LNCaP clone FGC (cell line): ENCODE measurements at places on chromosomes 2 and 18.
A peak's percentile ranks its signal among the peaks of the same experiment; 100 is the strongest.

- no peak for DNase-seq
These were observed 820.4 kb downstream of the GALR1 start for GRCh38 chr18:78069784-78070664.

DNA sequence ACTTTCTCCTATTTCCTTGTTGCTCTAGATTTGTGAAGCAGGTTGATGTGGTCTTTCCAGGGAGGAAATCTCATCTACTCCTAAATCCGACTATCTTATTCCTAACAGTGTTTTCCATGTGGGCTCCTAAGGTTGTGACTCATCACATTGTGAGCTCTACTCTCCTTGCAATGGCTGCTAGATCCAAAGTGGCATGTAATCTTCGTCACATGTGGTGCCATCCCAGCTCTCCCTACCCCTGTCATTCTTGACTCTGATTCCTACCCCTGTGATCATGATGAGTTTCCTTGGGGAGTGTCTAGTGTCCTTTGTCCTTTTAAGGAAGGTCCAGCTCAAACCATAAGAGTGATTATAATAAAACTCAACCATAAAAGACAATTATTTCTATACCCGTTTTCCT lies 47.3 kb upstream of the GULP1 start:
- DNase-seq = no peak

DNA sequence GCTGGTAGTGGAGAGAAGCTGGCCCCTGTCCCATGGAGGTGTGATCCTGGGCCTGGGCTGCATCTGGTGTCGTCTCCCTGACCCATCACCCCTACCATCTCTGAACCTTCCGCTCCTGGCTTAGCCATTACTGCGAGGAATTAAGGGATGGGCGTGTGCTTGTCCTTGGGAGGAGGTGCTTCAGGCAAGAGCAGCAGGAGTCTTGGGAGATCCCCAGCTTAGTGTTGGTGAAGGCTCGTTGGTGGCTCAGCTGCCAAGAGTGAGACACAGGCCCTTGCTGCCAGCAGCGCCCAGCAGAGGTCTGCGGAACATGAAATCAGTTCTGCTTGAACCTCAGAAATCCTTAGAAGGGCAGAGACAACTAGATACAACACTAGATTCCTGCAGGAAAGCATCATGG lies 59.9 kb upstream of the TGFA start:
- no peak for DNase-seq

DNA sequence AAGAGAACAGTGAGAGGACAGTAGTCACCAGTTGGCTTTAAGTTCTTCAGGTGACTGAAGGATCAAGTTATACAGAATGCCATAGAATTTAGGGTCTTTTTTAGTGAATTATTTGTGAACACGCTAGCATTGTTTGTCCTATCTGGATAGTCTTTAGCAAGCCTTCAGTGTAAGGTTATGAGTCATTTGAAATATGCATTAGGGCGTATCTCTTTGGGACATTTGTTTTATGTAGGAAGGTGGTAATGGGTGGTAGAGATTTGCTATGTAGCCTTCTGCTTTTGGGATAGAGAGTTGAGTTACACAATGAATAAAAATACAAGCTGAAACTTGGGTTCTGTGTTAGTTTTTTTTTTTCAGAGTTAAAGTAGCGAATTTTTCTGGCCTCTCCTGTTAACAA lies 13.0 kb downstream of the ACTR2 start:
- no peak for DNase-seq

- no peak for DNase-seq
These were observed 89.0 kb upstream of the TMEM18 start for GRCh38 chr2:766255-766654.

- DNase-seq = peak; percentile 39
These were observed 18.2 kb downstream of the RPL37A start for GRCh38 chr2:216516730-216517350.

- DNase-seq = no peak
These were observed 353.1 kb downstream of the IRS1 start for GRCh38 chr2:226446406-226447001.

GRCh38 chr18:48749768-48750167 lies 201.0 kb downstream of the SMAD7 start:
- DNase-seq = no peak

- DNase-seq = no peak
These were observed 42.7 kb upstream of the ACMSD start for GRCh38 chr2:134795765-134796164.

- DNase-seq = no peak
These were observed 125.9 kb downstream of the PLA2R1 start for GRCh38 chr2:159936471-159936870.

DNA sequence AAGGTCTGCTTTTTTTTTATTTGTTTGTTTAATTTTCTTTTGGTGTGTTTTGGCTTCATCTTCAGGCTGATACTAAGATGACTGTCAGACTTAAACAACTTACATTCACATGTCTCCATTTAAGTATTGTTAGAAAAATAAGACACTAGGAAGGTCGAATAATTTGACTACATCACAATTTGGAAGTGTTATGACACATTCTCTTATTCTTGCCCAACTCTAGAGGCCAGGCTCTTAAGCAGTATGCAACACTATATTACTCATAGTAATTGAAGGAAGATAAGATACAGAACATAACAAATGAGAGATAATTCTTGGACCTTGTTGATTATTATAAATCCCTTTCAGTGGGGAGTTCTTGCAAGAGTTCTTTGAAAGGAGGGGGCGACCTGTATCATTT lies 295.3 kb upstream of the COL3A1 start:
- DNase-seq = no peak

DNA sequence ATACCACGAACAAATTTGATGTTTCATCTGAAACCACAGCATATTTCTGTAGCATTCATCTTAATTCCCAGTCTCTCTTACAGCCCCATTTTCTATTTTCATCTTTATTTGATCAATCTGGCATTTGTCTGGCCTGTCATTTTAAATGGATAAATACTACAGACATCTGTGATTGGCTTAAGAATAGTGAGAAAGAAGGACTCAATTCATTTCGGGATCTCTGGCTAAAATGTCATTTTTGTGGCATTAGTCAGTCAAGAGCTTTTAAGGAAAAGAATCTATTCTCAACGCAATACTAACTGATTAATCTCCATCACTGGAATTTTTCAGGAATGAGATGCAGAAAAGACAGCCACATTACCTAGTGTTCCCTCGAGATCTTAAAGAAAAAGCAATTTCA lies 585.9 kb downstream of the IRS1 start:
- DNase-seq = no peak

DNA sequence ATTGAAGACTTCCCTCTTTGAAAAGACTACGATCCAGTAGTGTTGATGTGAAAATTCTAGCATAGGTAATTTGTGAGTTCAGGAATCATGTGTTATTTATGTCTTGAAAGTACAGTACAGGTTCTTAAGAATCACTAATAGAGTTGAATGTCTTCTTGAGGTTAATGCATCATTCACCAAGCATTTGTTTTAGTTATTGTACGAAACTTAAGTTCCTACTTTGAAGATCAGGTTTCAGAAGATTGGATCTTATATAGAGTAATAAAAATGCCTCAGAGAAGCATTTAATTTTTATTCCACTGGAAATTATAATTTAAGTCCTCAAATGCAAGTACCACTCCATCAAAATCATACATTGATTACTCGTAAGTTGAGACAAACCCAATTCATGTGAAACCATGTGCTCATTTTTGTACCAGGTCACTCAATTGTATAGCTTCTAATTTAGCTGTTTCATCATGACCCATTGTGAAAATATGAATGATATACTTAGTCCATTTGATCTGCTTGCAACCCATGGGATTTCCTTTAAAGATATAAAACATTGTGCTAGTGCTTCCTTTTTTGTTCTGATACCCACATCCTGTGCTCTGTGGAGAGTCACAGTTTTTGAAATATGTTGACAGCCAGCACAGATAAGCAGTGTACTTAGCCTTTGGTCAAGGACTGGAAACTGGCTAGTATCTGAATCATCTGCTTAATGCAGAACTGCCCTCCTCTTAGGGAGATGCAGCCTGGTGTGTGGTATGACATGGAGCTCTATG lies 22.5 kb upstream of the RAB27B start:
- DNase-seq = no peak

GRCh38 chr18:22164337-22165048 lies 4.9 kb upstream of the GATA6 start:
- no peak for DNase-seq

- no peak for DNase-seq
These were observed 49.5 kb upstream of the MBOAT2 start for GRCh38 chr2:9052821-9053533.

GRCh38 chr18:21853775-21854552 lies 113.4 kb downstream of the MIB1 start:
- peak; percentile 70 for DNase-seq

DNA sequence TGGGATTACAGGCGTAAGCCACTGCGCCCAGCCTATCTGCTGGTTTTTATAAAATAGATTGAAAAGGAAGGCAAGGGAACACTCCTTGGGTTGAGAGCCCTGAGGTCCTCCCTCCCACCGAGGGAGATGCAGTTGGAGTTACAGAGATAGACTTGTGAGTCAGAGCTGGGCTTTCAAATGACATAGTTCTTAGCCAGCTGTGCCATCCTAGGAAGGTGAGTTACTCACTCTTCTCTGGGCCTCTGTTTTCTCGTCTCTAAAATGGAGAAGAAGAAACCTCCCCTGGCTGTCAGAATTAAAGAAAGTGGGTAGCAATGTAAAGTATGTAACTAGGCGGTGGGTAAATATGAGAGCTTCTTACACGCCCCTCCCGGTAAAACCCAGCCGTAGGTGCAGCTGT lies 2.4 kb downstream of the LRRFIP1 start:
- DNase-seq = no peak

DNA sequence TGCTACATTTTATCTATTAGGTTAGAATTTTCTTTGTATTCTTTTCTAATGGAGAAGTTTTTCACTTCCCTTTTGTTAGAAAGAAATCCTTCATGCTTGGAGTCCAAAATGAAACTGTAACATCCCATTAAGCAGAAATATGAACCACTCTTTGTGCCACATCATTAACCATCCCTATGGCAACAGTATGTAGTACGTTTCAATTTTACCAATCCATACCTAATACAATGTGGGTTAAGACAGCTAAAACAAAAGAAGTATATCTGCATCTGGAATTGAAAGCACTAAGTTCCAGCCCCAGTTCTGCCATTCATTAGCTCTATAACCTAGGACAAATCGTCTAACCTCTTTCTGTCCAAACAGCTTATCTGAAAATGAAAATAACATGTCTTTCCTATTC lies 409.2 kb upstream of the SPHKAP start:
- DNase-seq = no peak

GRCh38 chr2:37180640-37181039 lies 7.8 kb downstream of the SULT6B1 start:
- DNase-seq = no peak

DNA sequence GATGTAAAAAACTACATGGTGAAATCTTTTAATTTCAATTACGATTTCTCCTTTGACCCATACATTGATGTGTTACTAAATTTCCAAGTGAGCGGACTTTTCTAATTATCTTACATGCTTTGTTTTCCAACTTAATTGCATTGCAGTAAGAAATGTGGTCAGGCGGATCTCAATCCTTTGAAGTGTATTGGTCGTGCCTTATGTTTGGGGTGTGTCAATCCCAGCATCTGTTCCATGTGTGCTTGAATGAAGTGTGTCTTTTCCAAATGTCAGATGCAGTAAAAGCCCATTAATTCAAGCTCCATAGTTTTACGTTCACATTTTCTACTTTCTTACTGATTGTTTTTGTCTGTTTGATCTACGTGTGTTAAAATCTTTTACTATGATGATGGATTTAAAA lies 113.1 kb downstream of the UXS1 start:
- DNase-seq = no peak

DNA sequence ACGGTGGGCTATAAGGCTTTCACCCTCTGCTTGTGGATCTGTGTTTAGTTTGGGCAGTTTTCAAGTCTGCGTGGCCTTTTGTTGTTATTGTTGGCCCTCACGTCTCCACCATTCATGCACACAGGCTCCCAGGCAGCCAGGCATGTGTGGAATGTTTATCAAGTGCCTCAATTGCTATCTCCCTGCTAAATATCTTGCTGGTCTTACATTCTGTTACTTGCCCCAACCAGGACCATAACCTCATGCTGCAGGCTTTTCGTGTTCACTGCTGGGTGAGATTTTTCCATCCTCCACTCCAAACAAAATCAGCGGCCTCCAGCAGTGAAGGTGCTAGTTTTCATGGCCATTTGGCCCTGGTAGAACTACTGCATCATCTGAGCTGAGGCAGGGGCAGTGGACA lies 63.0 kb upstream of the DSC1 start:
- DNase-seq = no peak

GRCh38 chr18:34649080-34649479 lies 61.0 kb upstream of the DTNA start:
- DNase-seq = no peak

GRCh38 chr2:103161456-103162289 lies 399.8 kb downstream of the TMEM182 start:
- peak; percentile 28 for DNase-seq

- DNase-seq = no peak
These were observed 41.3 kb upstream of the AGFG1 start for GRCh38 chr2:227430639-227431038.

- no peak for DNase-seq
These were observed 14.7 kb downstream of the KLF7 start for GRCh38 chr2:207151048-207151447.

DNA sequence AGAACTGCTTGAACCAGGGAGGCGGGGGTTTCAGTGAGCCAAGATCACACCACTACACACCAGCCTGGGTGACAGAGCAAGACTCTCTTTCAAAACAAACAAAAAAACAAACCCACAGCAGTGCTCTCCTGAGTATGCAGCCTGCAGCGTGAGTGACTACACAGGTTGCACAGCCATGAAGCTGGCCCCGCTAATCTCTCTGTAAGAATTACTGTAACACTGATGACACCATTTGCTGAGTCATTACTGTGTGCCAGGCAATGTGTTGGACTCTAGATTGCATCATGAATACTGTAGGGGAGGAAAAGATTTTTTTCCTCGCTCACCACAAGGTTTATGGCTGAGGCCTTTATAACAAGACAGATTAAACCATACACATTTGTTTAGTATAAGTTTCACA lies 118.6 kb upstream of the ATP8B1 start:
- no peak for DNase-seq

DNA sequence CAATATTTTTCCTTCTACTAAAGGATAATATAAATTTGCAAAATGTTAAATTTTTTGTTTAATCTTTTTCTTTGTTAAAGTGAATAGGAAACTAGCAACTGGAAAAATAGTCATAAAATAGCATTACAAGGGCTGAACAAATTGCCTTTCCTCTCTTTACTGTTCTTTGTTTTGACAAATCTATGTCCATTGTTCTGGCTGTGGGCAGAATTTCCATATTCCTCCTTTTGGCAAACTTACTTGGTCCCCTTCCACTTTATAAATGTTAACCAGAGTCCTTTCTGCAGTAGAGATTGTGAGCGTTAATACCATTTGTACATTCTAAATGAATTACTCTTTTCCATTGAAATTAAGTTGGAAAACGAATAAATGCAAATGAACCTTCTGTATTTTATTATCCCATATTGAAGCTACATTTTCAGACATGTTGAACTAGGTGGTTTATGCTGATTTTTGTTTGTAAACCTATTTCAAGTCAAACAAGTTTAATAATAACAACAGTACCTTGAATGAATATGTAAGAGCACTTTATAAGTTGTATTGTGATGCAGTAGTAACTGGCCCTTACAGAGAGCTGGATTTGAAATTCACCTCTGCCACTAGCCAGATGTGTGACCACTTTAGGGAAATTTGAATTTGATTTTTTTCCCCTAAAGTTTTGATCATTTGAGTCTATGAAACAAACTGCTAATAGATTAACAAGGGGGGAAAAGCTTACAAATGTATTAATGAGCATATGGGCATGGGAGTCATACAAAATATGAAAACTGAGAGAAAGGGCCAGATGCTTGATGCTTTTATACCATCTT lies 3.3 kb downstream of the RNF125 start:
- DNase-seq = no peak

GRCh38 chr2:25176138-25176537 lies 7.8 kb upstream of the POMC start:
- no peak for DNase-seq

GRCh38 chr2:172775319-172775718 lies 39.7 kb downstream of the RAPGEF4 start:
- DNase-seq = no peak
